ENCODE measurements at places on chromosomes 1 and 21.

DNA sequence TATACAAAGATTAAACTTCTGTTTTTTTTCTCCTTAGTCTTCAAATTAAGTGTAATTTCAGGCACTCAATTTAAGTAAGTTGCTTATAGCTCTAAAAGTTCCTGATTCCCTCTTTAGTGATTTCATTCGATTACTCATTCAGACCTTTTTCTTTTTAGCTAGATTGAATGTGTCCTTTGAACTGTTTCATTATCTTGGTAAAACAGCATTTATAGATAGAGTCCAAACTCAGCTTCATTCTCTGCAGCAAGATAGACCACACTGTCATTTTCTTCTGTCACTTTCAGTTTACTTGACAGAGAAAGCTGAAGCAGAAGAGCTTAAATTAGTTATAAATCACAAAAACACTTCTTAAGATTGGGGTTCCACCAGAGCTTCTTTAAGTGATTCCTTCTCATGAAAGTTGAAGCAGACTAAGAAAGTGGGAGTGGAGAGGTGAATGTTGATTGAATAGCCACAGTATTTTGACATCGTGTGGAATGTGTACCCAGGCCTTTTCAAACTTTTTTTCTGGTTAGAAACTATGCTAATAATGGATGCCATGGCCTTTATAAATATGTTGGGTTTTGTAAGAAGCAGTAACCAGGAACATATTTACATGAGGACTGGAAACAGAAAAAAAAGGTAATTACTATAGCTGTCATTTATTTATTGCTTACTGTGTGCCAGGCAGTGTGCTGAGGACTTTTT, 52.2 kb downstream of the ZBTB40 start:
- DNase-seq: no peak

- no peak for DNase-seq
These were observed 80.6 kb downstream of the SLC25A24 start for GRCh38 chr1:108119500-108119899.

DNA sequence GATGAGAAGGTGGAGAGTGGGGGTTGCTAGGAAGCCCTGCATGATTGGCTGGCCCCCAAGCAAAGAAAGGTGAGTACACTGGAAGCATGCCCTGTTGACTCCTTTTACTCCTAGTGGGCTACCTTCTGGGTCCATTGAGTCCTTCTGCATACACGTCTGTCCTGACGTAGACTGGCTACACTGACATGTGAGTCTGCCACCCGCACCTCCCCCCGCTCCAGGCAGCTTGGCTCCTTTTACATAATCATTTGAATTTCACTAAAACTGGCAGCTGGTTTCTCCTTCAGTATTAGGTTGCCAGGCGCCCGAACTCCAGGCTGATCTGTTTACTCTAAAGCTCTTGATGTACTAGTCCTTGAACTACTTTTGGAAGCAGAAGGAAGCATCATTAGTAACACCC, 8.7 kb downstream of the MRPS21 start:
- no peak for DNase-seq

DNA sequence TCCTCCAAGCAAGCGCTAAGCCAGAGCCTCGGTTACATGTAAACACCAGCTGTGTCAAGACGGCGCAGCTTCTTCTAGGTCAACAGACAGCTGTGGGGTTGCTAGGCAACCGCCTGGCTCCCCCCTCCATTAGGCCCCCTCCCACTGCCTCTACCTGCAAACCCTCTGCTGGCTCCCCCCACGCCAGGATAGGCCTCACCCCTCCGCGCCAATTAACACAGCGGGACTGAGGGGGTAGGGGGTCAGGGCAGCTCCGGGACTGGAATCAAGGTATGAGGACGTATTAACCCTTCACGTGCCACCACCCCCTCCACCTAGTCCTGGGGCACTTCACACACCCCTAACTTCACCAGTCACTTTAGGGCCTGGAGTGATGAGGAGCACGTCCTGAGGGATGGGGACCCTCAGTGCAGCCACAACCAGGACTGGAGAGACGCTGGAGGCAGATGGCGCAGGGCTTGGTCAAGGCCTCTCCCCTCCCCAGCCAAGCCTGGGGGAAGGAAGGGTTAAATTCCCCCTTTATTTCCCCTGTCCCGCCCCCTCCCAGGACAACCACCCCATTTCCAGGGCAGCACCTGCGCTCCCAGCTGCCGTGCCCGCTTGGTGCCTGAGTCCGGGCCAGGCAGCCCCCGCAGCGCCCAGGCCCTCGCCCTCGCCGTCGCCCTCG, 37.4 kb upstream of the WASF2 start:
- DNase-seq: peak; percentile 53

- no peak for DNase-seq
These were observed 14.9 kb upstream of the KCNK1 start for GRCh38 chr1:233598891-233599541.

GRCh38 chr1:57475366-57475765, 51.5 kb upstream of the DAB1 start:
- no peak for DNase-seq

DNA sequence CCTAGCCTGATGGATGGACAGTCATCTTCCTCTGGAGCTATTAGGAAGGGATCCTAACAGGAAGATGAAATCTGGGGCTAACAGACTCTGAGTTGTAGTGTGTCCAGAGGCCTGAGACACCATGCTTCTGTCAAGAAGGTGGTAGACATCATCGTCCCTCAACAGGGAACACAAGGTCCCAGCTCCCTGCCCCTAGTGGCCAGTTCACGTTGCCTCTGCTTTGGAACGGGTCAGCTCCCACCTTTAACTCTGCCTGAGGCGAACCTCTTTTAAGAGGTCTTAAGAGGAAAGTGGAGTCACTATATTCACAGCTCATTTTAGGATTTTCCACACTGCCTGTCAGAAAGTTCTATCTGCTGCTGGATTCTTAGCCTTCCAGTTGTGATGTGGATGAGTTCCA, 28.3 kb downstream of the LRRC71 start:
- no peak for DNase-seq
